ENCODE measurements at places on chromosomes 12 and 14. TPM values are rescaled to one million over a fixed set of nuclear protein-coding genes. Genes with fewer than 3 reads are reported as not detected.

The MGAT4C gene
- 0.25 TPM for total RNA-seq

The RTN1 gene
- 24.8 TPM for total RNA-seq

The NKX2-1 gene
- not detected for total RNA-seq

The DEGS2 gene
- total RNA-seq: 19.9 TPM

The GZMB gene
- total RNA-seq: 2.2 TPM

The CPNE6 gene
- not detected for total RNA-seq

The OGFOD2 gene
- 26.0 TPM for total RNA-seq

The PZP gene
- total RNA-seq: not detected

The KRT5 gene
- 4,247 TPM for total RNA-seq

The P2RX2 gene
- not detected for total RNA-seq

DNA sequence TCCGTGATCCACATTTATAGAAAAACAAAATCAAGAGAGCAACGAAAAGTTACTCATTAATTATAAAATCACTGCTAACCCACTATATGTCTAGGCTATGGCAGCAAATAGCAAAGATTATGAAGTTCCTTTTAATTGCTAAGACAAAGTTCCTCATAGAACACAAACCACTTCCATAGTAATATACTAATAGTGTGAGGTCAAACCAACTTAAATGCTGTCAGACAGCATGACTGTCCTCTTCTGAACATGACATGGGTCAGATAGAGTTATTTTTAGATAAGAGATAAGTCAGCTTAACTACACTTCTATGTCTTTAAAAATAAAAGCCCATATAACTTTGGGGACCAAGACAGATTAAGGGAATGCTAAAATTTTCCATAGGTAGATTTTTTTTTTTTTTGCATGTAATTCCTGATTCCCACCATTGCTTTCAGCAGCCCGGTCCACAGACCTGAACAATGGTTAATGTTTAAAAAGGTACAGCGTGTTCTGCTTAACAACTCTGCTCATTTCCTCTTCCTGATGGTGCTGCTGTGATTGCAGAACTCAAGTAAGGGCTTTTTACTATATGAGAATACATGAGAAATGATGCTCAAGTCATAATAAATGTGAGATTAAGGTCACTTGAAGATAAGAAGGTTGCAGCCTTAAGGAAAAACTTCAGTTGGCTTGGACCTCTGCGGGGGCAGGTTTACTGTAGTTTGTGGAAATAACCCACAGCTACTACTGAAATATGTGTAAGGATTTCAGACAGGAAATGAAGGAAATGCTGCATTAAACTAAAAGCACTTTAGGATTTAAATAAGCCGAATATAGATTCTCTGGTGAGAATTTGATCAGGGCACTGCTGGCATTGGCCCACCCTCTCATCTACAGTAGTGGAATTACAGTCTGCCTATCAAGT is 37.7 kb upstream of the DUSP6 start:
- DNase-seq: no peak

- no peak for DNase-seq
These were observed 448.5 kb downstream of the TMEM121 start for GRCh38 chr14:105974902-105975301.

DNA sequence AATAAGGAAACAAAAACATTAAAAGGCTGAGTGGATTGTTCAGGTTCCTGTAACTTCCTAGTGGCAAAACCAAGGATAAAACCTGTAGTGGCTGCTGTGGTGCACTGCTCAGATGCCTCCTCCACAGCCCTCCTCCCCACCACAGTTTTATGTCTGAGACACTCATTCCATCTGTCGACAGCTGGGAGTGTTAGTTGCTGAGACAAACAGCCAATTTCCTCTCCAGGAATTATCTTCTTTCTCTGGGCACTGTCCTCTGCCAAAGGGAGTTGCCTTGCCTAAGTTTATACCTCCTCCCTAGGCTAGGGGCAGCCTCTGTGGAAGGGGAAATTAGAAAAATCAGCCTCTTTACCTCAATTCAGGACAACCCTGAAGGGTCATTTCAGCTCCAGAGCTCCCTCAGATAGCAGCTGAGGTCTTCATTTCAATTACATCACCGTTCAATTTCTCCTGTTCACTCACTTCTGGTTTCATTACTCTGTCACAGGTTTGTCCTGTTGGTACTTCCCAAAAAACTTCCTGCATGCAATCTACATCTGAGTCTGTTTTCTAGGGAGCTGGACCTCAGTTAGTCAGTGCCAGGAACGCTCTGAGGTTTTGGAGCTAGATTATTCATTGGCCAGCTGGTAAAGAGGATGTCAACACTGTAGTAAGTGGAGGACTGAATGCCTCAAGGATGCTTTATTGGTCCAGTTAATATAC is 74.9 kb upstream of the ATP2B1 start:
- DNase-seq: no peak

GRCh38 chr12:75525263-75525662 is 13.9 kb upstream of the KRR1 start:
- DNase-seq: no peak

- DNase-seq: no peak
These were observed 45.9 kb downstream of the LGMN start for GRCh38 chr14:92702441-92702918.

- no peak for DNase-seq
These were observed 80.4 kb upstream of the EEA1 start for GRCh38 chr12:93009533-93009932.

GRCh38 chr14:63480599-63480998 is 62.6 kb downstream of the PPP2R5E start:
- DNase-seq: no peak

GRCh38 chr14:103527408-103528145 is 1.4 kb upstream of the TRMT61A start:
- no peak for DNase-seq

DNA sequence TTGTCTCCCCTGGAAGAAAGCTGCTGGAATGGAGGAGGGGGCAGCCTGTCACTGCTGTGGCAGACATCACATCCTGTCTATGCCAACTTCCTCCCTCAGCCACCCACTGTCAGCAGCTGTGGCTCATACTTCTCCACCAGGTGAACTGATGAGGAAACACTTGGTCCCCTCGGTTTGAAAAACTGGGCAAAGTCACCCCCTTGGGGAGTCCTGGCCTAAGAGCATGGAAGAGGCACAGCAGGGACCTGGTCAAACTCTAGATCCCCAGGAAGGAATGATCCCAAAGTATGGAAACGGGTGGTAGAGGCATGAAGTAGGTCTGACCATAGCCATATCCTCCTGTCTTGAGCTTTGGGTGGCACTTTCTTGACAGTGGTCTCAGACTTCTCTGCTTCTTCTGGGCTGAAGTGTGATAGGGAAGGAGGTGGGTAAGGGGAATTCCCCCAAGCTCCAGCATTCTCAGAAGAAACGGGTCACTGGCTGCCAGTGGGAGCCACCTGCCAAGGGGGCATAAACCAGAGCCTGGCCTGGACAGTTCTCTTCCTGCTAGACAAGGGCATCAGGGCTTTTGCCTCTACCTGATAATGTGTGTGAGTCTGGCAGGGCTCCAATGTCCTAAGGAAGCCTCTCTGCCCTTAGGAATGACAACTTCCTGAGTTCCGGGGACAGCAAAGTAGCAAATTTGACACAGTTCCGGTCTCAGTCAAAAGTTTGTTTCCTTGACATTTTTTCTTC is 36.0 kb downstream of the FMNL3 start:
- no peak for DNase-seq

GRCh38 chr12:65123435-65124063 is 2.4 kb upstream of the WIF1 start:
- DNase-seq: no peak
